Ureter (tissue), 1 donor: ENCODE measurements at places on chromosomes 7 and 10. TPM values are rescaled to one million over a fixed set of nuclear protein-coding genes. Genes with fewer than 3 reads are reported as not detected.

The TUBAL3 gene
- not detected for total RNA-seq

The ACSM6 gene
- 1.8 TPM for total RNA-seq

The NUTM2E gene
- total RNA-seq: 0.16 TPM

The CALHM3 gene
- not detected for total RNA-seq

The CYP3A5 gene
- 104 TPM for total RNA-seq

The CH25H gene
- total RNA-seq: 3.6 TPM

The SPDYE2B gene
- not detected for total RNA-seq

The SORCS1 gene
- 0.99 TPM for total RNA-seq

The GDF2 gene
- not detected for total RNA-seq

The HOXA4 gene
- total RNA-seq: 9.4 TPM

The GDF10 gene
- total RNA-seq: 1.5 TPM

The PRTFDC1 gene
- total RNA-seq: 8.5 TPM

The LBX1 gene
- not detected for total RNA-seq

The ADAM8 gene
- total RNA-seq: 35.3 TPM

DNA sequence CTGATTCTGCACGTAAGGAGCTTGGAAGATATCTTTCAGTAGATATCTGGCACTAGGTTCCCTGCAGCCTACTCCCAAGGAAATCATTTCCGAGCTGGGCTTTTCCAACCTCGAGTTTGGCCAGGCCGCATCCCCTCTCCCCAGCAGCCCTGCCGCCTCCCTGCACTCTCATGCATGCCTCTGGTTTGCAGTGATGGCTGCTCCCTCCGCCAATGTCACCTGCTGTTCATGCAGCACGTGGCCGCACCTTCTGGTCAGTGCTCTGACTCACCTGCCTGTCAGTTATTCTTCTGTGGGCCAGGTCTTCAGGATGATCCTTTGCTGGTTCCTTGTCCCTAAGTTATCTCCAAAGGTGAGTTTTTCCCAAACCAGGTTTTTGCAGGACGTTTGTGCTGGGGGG, 50.6 kb upstream of the RASGEF1A start:
- no peak for DNase-seq

- DNase-seq: no peak
Measured at GRCh38 chr7:2970307-2970664, 73.4 kb downstream of the CARD11 start.

GRCh38 chr7:85520175-85520574, 333.3 kb upstream of the SEMA3D start:
- no peak for DNase-seq

GRCh38 chr7:44762726-44763522, 14.3 kb downstream of the ZMIZ2 start:
- no peak for DNase-seq

DNA sequence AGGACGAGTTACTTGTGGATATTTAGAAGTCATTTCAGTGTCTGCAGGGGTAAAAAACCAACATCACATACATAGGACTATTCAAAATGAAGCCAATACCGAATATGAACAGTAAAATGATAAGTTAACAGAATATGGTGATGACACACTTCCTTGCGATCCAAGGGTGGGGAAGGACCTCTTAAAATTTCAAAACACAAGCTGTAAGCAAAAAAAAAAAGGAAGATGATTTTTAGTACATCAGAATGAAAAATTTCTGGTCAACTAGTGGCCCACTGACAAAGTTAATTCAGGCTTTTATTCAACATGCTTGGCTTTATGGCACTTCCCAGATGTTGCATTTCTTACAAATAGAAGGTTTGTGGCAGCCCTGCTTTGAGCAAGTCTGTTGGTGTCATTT, 19.0 kb upstream of the GALNTL5 start:
- no peak for DNase-seq

GRCh38 chr7:128747327-128748079, 8.3 kb downstream of the CALU start:
- DNase-seq: no peak

GRCh38 chr7:45514944-45515343, 59.2 kb upstream of the ADCY1 start:
- no peak for DNase-seq

DNA sequence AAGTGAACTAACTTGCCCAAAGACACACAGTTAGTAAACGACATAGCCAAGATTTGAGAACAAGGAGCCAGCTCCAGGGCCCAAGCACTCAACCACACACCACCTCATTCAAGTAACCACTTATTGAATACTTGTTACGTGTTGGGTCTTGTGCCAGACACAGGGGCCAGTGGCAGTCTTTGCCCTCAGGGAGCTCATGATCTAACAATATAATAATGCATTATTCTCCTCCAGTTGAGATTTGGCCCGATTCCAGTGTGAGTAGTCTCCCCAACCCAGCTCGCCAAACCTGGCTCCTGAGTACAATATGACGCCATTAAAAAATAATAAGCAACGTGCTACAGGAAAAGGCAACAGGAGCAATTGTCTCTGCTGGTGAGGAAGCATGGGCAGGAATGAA, 14.4 kb upstream of the STK17A start:
- no peak for DNase-seq

DNA sequence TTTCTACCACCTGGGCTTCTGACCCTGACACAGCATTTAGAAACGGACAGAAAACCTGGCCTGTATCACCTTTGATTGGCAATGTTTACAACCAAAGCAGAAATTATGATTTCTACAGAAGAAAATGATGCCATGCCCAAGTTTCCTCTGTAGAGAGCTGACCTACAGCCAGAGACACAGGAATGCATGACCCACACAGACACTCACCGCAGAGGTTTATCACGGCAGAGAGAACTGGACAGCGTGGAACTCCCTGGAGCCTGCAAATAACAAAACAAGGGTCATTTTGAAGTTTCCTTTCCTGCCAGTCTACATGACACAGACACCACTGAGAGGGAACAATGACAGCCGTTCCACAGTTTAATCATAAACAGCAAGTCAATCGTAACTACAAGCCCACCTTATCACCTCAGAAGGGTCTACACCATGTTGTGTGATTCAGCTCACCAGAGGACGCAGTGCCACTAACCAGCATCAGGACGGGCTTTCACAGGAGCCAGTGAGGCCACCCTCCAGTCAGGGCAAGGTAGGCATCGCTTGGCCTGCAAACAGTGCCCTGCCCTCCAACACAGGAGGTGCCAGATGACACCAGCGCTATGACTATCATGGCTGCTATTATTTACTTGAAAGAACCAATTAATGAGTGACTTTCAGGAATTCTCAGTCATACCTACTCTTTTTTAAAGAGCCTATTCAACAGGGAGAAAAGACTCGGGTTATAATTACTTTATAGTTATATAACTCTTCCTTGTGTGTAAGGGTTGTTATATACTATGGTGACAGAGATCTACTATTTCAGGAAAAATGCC, 139.9 kb downstream of the TNS3 start:
- no peak for DNase-seq

DNA sequence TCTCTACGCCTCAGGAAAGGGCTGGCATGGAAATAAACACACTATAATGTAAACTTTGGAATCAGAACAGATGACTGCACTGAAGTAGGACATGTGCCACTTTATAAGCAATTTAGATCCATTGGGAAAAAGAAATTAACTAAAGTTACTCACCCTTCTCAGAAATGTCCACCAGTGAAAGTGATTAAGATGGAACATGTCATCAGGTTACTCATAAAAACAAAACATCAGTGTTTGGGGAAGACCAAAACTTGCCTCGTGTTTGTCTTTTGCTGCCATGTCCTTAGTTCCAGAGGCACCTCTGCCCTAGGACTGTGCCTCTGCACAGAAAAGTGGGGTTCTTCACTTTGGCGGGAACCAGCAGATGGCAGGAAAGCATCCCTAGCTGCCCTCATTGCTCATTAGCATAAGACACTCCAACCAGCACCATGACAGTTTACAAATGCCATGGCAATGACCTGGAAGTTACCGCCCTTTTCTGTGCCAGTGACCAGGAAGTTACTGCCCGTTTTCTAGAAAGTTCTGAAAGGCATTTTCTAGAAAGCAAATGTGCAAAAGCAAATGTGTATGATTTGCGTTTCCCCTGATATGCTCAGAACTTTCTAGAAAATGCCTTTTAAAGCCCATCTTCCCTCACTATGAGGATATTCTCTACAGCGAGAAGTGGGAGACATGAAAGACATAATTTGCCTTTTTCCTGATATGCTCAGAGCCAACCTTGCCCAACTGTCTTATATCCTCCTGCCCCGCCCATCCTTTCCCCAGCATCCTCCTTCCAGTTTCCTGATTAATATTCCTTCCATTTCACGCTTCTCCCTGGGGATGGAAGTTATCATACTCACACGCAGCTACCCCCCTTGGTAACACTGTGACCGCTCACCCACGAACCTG, 258.2 kb downstream of the USP6NL start:
- no peak for DNase-seq

DNA sequence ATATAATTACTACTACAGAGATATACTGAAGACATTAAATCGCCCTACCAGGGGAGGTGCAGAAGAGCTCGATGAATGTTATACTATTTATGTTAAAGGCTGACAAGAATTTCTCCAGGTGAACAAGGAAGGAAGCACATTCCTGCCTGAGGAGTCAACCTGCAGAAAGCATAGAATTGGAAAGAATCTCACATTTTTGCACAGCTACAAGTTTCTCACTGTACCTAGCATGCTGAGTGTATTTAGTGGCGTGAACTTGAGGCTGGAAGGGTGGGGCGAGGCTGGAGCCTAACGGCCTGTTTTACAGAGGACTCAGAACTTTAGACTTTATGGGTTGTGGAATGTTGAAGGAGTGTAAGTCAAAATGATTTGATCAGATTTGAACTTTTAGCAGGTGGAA, 373.6 kb upstream of the LRGUK start:
- no peak for DNase-seq

DNA sequence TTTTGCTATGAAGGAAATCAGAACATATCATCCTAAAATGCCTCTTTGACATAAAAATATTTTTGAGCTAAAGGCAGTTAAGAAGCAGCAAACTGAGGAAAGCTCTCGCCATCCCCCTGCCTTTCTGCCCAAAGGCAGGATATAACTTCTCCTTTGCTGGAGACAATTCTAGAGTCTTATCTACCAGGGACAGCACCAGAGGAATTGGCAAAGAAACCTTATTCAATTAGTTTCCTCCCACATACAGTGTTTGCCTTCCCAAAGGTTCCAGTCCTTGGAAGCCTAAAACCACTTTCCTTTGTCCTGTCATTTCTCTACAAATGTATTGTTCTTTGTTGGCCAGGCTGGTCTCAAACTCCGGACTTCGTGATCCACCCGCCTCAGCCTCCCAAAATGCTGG, 33.7 kb downstream of the MASTL start:
- no peak for DNase-seq

- DNase-seq: no peak
Measured at GRCh38 chr7:3927446-3928110, 626.5 kb downstream of the SDK1 start.

DNA sequence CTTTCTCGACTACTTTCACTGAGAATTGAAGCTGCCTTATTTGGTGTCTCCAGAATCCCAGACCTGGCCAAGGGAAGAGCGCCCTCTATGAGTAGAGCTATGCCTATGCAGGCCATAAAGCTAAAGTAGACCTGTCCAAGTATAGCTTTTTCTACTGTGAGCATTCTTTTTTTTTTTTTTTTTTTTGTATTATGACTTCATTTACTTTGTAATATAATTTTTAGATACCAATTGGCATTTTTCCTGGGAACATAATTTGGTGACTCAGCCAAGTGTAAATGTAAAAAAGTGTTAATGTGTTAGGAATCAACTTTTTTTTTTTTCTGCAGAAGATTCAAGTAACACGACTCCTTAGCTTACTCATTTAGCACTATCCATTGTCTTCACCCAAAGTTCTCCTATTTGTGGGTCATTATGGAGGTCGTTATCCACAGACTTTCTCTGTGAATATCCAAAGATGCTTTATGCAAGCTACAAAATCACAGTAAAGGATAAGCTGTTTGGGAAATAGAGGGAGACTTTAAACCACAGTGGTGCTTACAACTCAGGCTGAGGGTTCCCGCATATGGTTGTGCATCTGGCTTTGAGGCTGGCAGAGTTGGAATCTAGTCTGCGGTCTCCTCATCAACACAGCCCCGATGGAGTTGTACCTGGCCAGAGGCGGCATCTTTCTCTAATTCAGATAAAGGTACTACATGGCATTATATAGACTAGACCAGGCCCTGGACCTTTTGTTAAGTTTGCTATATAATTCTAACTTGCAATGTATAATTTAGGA, 1040.2 kb upstream of the SORCS1 start:
- no peak for DNase-seq

- DNase-seq: no peak
Measured at GRCh38 chr10:95241533-95241932, 47.5 kb downstream of the ACSM6 start.

- no peak for DNase-seq
Measured at GRCh38 chr10:42596196-42596595, 42.2 kb downstream of the ZNF33B start.

- DNase-seq: no peak
Measured at GRCh38 chr10:118153287-118153686, 106.5 kb upstream of the RAB11FIP2 start.

GRCh38 chr10:57809961-57810360, 457.7 kb downstream of the IPMK start:
- DNase-seq: no peak
